ENCODE measurements at places on chromosomes 5 and 9. TPM values are rescaled to one million over a fixed set of nuclear protein-coding genes. Genes with fewer than 3 reads are reported as not detected.

GRCh38 chr9:137286975-137287383 lies 9.5 kb downstream of the TOR4A start:
- peak; percentile 82 for DNase-seq

- DNase-seq = no peak
These were observed 513.7 kb downstream of the EBF1 start for GRCh38 chr5:158586054-158586453.

DNA sequence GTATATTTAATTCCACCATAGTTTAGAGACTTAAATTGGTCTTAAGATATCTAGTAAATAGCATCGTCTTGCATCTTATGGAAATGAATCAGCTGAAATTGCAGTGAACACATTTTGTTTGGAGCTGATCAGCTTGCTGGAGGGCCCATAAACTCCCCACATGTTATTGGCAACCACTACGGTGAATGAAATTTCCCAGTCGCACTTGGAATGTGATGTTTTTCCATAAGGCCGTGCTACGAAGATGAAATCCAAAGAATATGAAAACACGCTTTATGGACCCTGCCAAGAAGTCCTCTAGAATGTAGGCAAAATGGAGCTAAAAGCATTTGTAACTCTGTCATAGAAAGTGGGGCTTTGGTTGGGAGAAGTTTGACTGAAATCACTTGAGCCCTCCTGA lies 572.1 kb downstream of the ACTL7B start:
- no peak for DNase-seq

GRCh38 chr5:14577971-14578370 lies 3.6 kb upstream of the OTULINL start:
- no peak for DNase-seq

DNA sequence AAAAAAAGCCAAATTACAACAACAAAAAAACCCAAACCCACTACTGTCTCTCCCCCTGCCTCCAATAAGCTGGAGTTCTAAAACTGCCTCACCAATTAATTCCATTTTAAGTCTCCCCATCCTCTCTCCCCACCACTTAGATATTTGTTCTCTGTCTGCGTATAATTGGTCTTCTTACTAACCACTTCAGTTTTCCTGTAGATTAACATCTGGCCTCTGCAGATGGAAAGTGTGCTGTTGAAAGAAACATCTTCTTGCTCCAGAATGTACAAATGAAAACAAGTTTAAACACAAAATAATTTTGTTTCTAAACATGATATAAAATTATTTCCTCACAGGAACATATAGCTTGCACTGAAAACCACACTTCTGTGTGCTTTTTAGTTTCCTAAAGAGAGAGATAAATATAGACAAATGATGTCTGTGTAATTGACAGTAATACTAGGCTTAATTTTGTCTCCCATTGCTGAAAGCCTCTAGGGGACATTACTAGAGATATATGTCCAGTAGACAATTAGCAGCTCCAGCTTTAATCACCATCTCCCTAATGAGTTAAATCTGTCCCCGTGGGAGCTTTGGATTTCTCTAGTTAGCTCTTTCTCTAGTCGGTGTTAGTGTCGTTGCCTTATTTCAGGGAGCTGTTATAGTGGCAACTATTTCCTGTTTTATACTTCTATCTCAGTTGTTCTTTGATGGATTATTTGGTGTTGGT lies 164.0 kb downstream of the ARHGAP26 start:
- DNase-seq = no peak

DNA sequence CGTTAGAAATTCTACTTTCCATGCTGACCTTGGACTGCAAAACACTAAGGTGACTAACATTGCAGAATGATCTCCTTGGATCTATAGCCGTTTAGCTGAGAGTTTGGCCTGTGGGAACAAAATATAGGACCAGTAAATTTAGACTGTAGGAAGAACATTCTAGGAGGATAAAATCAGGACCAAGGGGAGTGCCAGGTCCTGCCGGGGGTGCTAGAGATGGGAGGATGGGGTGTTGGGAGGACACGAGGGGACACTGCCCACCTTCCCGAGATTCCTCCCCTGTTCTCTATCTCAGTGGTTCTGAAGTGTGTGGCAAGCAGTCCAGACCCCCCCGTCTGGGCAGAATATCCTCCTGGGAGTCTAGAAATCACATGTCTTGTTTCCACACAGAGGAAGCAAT lies 445.2 kb downstream of the ZSWIM6 start:
- no peak for DNase-seq

- no peak for DNase-seq
These were observed 8.7 kb upstream of the CYLC2 start for GRCh38 chr9:102986425-102986824.

- DNase-seq = no peak
These were observed 53.4 kb downstream of the SNX18 start for GRCh38 chr5:54570916-54571315.

DNA sequence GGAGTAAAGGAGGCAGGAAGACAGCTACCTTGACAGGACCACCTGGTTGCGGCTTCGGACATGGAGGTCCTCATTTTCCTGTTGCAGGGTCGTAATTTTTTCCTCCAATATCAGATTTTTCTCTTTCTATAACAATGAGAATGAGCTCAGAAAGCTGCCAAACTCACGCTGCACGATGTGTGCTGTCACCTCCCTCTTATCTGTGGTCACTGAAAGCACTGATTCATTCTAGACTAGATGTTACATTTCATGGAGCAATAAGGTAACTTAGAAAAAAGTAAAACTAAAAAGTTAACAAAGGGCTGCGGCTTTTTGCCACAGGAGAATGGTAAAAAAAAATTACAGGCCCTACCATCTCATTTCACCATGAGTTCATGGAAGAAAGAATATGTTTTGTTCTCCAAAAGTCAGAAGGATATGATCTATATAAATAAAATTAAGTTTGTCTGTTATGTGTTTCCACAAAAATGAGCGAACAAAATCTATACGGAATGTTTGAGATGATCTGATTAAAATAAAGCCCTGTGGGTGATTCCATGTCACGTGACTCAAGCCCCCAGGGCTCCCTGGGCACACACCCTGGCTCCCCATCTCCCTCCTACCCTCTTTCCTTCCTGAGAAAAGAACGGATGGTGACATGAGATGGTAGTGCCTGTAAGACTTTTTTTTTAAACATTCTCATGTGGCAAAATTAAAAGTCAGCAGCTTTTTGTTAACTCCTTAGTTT lies 26.9 kb upstream of the ANXA6 start:
- no peak for DNase-seq

Gene PCDHA9
- total RNA-seq = 0.46 TPM

Gene ADAMTS2
- total RNA-seq = 5.9 TPM
